GDM1 (cell line): ENCODE measurements at places on chromosomes 7 and 10.

DNA sequence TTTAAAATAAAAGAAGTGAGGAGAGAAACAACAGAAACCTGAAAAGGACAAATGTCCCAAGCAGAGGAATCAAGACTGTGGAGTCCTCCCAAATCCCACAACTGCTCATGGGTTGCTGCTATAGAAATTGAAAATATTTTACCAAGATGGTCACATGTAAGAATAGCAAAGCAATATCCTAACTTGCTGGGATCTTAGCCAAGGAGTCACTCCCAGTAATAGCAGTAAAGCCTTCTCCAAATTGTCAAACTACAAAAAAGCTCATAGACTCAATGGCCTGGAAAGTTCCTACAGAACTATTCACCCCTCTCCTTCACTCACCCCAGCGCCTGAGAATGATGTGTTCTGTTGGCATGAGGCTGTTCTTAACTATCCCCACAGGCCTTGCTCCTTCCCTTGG, 186.5 kb downstream of the ELMO1 start:
- no peak for DNase-seq

DNA sequence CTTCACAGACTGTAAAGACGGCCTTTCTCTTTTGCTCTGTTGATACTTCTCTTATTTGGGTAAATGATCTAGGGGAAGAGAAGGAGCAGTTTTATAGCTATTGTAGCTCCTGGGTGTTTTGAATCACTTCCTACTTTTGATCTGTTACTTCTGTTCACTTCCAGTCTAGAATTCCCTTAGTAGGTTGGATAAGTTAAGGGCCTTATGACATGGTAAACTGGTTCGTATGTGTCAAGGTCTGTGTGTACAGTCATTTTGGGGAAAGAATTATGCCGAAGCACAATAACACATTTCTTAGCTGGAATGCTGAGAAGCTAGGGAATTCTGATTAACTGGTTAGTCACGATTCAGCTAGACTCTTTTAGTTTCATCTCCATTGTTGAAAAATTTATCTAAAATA, 8.1 kb downstream of the DENND10 start:
- no peak for DNase-seq

DNA sequence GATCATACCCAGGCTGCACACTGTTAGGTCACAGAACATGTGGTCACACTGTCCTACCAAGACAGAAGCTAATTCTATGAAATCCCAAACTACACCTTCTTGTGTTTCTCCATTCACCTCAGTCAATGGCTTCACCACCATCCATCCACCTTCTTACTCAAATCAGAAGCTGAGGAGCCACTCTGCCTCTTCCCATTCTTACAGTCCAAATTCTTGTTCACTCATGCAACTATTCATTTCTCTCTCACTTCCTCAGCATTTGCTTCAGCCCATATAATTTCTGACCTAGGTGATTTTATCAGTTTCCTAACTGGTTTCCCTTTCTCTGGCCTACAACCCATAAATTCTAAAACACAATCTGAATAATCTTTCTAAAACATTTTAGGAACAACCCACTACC, 229.2 kb downstream of the LRRN3 start:
- DNase-seq: no peak

DNA sequence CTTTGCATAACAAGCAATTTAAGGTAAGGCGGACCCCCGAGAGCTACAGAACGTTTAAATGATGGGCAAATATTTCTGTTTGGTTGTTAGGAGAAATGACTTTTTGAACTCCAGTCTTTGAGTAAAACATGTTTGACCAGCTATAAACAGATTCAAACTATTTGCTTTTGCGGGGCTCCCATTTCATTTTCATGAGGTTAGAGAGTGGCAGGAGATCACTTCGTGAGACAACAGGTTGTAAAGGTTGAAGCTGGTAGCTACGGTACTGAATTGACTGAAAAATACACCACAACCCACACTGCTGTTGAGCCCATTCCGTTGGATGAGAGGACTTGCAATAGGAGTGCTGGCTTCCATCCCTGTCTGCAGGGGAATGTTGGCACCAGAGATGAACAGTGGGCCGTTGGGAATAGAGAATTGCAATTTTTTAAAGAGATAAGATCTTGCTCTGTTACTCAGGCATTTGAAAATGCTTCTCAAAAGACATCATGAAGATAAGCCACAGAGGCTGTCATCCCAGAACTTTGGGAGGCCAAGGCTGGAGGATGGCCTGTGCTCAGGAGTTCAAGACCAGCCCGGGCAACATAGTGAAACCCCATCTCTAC, 65.7 kb upstream of the CARD11 start:
- DNase-seq: no peak

DNA sequence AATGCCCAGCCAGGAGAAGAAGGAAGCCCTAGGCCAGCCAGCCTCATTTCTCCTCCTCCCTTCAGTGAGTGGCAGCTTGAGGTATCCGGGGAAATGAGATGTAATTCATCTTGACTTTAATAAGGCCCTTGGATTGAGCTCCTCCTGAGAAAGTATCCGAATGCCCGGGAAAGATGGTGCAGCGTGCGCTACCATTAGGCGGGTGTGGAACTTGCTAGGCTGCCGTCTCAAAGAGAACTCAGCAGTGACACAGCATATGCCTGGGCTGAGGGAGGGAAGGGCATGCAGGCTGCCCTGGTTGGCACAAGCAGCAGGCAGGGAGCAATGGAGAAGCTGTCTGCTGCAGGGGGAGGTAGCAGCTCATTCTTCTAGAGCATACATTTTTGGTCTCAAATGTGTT, 659.8 kb upstream of the FOXK1 start:
- DNase-seq: no peak

GRCh38 chr10:46220187-46220586, 66.6 kb upstream of the ANTXRL start:
- no peak for DNase-seq
